ENCODE measurements at places on chromosomes 2 and 18.

DNA sequence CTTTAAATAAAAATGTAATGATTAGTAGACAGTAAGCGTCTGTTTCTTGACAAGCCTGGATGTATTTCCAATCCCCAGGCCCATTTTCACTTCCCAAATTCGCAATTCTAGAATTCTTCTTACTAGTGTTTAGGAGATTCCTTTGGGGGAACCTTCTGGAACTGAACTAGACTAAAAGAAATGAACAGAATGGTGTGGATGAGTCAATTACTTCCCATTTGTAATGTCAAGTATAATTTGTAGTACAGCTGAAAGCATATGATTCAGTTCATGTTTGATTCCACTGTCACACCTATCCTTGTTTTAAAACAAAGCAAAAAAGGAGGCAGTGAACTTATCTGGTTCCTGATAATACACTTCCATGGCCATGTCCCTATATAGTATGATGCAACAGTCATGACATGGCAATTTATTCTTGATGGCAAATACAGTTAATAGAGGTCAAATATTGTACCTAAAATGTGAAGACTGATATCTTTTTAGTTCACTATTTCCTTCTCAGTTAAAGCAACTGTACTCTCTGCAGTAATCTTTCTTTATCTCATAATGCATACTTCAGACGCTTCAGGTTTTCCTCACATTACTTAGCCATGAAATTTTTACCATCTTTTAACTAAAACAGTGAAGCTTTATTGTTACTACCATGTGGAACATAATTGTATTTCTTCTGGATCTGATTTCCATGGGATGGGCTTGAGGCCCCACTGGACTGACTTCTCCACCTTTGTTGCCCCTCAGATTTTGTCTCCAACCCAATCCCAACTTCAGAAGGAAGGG lies 2.0 kb downstream of the IDH1 start:
- DNase-seq: no peak

DNA sequence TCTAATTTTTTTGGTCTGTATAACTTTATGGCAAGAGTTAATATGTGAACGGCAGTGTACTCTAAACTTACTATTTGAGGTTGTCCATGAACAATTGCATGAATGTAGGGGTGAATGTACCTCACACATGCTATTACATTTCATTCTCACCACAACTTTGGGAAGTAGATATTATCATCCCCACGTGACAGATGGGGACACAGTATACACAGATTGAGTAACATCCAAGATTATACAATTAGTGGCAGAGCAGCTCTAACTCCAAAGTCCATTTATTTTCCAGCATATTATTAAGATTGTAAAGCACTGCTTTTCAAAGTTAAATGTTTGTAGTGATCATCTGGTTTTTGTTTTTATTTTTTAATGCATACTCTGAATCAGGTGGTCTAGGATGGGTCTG lies 622.1 kb upstream of the ZEB2 start:
- no peak for DNase-seq

DNA sequence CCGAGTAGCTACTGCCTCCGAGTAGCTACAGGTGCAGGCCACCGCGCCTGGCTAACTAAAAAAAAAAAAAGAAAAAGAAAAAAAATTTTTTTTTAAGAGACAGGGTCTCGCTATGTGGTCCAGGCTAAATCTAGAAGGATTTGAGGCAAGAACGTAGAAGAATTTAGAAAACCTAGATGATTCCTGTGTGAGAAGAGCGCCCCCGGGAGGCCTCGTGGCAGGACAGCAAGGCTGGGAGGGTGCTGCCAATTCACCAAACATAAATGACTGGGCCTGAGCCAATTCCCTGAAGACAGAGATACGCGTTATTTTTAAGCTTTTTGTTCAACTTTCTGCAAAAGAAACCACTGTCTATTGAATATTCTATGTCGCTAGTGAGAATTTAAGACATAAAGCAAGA lies 90.1 kb upstream of the TGFA start:
- DNase-seq: peak; percentile 23

DNA sequence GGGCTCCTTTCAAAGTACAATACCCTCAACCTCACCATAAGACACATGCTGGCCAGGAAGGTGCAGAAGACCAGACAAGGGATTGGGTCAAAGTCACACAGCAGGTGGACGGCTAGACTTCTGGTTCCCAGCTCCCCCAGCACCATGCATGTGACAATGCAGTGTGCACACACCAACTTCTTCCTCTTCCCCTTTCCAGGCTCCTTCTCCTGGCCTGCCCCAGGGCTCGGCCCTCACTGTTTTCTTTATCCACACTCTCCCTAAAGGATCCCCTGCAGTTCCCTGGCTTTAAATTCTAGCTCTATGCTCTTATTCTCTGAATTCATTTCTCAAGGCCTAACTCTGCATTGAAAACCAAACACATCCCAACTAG lies 82.3 kb downstream of the LOXHD1 start:
- no peak for DNase-seq

GRCh38 chr2:73035899-73036711 lies 35.4 kb downstream of the SFXN5 start:
- DNase-seq: no peak

DNA sequence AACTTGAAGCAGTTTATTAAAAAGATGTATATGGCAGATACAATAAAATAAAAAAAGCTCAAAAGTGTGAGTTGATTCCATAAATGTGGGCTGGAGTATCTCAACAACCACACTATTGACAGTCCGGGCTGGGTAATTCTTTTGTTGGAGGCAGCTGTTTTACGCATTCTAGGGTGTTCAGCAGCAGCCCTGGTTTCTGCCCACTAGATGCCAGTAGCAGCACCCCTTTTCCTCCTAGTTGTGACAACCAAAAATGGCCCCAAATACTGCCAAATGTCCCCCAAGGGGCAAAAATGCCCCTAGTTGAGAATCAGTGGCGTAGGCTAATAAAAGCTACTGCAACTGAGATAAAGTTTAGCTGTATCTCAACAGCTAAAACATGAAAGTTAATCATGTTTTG lies 44.8 kb downstream of the CHMP3 start:
- DNase-seq: peak; percentile 10

DNA sequence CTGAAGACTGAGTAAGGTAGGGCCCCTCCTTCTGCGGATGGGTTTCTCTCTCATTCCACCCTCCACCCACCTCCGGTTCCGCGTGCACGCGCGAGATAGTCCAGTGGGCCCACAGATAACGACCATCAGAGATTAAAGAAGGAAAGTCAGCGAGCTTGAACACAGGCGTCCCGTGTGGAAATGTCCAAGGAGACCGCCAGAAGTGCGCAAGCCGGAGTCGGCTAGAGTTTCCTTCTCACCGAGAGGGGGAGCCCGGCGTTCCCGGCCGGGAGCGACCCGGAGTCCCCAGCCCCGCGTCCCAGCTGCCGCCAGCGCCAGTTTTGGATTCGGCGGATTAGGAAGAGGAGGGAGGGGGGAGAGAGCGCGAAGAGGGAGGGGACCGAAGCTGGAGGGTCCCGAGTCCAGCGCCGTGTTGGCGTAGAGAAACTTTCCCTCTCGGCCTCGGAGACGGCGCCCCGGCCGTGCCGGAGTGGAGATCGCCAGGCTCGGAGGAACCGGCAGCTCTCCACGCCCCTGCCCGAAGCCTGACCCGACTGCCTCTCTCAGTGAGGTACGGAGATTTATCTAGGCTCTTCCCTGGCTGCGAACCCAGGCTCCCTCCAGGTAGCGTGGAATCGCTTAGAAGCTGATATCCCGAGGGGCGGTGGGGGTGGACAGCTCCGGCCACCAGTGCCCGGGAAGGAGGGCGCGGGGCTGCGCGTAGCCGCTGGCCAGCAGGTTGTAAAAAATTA lies at the start of gene GULP1:
GULP1 (plus strand) TSS at position 258 of the 731 bp plus-strand sequence. CDS start 185,829 bp downstream, outside the sequence.
- peak; percentile 82 for DNase-seq

GRCh38 chr2:180191432-180192124 lies 184.5 kb upstream of the CWC22 start:
- DNase-seq: peak; percentile 17

DNA sequence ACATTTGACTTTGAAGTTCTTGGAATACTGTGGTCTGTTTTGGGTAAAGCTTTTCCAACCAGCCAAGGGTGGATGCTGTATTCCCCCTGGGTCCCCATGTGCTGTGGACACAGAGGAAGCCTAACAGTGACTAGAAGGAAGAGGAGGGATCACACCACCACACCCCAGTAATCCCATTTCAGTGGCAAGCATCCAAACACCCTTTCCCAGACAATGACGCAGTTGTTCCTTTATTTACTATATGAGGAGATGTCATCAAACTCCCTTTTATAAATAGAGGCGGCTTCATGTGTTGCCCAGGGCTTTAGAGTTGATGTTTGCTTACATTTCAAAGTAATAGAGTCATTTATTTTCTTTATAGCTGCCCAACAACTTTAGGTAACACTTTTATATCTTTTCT lies 959.4 kb upstream of the GYPC start:
- DNase-seq: no peak

- peak; percentile 68 for DNase-seq
These were observed 156.7 kb downstream of the EVA1A start for GRCh38 chr2:75403991-75404428.

- DNase-seq: peak; percentile 54
These were observed 89.6 kb downstream of the UXS1 start for GRCh38 chr2:106104332-106105062.

DNA sequence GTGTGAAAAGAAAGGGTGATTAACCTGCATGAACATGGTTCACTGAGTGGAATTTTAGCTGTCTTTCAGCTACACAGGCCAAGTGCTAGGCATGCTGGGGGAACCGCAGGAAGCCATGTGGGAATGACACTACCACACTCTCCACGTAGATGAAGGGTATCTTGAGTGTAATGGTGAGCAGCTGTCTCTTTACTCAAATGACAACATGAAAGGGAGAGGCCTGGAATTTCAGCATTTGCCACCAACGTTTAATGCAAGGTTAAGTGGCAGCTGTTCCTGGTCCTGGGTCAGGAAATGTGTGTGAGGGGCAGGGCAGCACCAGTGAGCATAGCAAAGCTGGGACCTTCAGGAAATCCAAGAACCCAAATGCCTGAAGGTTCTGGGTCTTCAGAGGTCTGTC lies 588.4 kb downstream of the SLC4A3 start:
- no peak for DNase-seq

DNA sequence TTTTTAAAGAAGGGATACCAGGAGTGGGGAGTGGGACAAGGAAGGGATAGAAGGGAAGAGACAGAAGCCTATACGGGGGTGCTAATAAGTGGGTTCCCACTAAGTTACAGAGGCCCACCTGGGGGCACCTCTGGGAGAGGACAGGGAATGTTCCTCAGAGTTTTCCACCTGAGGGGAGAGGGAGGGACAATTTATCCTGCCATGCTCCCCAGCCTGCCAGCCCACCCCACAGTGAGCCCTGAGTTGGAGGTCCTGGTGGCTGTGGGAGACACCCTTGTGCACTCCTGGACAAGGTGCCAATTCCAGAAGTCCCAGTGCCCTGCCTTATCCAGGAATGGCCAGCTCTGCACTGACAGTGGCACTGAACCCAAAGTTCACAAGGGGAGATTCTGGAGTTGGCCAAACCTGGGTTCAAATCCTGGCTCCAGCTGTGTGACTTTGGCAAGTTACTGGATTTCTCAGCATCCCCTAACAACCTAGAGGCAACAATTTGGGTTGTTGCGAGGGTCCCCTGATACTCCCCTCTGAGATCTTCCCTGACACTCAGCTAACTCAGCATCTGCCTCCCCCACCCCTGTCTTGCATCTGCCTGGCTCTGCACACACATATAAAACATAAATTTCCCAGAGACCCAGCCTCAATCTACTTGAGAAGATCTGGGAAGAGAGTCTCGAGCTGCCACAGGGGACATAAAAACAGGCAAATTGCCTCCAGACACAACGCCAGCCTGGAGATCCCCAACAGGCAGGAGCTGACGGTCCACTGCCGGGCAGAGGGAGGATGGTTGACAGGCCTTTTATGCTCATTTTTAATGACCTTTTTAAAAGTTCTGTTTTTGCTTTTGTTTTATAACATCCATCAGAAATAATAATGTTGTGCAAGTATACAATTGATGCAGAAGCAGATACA lies 98.7 kb upstream of the ST3GAL5 start:
- DNase-seq: no peak

DNA sequence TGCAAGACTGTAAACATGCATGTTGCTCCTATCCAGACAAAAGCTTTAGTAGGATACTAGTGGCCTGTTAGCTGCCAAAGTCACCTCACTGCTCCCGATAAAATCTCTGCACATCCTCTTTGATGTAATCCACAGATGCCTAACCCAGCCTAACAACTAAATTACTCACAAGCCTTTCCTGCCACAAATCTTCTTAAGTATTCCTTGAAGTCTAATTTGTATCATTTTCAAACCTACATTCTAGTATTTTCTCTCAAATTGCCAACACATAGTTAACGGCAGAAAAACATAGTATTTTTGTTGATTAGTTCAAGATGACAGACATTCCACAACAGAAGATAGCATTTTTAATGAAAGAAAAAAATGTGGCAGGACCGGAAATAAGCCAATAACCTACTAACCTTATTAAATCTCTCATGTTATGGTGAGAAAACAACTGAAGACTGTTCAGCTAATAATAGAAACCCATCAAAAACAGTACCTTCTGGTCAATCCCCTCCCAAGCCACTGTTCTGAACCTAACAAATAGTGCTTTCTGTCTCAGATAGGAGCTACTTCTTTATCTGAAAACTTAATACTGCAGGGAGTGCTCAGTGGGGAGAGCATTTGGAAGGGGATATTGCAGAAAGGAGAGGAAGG lies at the start of gene MPP4:
MPP4 (minus strand) TSS at position 57 of the 639 bp plus-strand sequence. CDS start 4,690 bp downstream, outside the sequence.
- peak; percentile 77 for DNase-seq

DNA sequence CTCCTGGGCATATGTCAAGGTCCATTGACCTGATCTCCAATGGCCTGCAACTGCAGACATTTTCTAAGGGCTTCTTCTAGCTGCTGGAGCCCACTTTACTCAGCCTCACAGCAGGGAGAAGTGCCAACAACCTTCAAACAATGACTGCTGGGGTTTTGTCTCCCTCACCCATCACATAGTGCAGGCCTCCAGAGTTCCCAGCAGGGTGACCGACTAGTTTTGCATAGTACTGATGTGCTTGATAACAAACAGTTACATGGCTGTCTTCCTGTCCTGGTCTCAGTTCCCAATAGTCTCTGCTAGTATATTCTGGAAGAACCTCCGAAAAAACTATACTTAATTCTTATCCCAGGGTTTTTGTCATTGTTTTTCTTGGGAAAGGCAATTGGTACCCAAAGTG lies 10.4 kb upstream of the NETO1 start:
- no peak for DNase-seq

- no peak for DNase-seq
These were observed 7.8 kb downstream of the CCDC74A start for GRCh38 chr2:131535526-131535925.

DNA sequence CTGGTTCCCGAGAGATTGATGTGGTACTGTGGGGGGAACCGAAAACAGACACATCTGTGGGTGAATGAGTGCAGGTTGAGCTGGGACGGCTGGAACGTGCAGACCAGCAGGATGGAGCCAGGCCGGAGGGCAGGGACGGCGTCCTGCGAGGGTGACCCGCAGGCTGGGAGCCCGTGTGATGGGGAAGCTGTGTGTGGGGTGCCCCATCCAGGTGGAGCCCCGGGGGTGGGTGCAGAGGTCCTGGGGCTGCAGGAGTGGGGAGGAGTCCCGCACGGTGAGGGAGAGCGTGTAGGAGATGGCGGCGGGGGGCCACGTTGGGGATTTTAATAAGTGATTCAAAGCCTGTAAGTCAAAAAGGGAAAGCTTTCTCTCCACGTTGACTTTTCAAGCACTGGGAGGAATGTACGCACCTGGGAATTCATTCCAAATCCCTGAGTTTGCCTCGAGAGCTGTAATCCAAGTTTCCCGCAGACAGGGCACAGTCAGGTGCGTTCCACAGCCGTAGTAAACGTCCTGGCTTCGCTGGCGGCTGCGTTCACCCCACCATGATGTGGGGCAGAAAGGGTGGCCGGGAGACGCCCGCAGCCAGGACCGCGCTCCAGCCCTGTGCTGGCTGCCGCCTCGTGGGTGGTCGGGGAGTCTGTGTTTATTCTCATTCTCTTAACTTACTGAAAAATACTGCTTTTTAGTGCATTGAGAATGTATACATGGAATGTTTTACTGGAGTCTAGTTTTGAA lies 54.0 kb downstream of the NFATC1 start:
- no peak for DNase-seq

GRCh38 chr2:70132244-70133126 lies 45.2 kb downstream of the PCBP1 start:
- DNase-seq: peak; percentile 56

All from EL (cell line).